ENCODE measurements at places on chromosomes 4 and X.

DNA sequence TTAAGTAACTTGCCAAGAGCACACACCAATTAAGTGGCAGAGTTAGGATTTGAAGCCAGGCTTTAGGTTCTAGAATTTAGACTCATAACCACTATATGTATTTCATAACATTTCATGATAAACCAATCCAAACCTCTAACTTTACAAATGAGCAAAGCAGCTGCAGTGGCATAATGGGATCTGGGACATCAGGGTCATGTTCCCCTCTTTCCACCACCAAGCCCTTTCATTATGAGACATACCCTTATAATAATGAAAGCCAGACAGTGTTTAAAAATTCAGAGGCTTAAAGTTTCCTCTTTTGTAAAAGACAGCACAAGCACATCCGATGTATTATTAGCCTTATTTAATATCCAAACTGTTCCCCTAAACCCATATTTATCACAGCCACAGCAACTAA is 28.3 kb upstream of the AMELX start:
- no peak for ATAC-seq

DNA sequence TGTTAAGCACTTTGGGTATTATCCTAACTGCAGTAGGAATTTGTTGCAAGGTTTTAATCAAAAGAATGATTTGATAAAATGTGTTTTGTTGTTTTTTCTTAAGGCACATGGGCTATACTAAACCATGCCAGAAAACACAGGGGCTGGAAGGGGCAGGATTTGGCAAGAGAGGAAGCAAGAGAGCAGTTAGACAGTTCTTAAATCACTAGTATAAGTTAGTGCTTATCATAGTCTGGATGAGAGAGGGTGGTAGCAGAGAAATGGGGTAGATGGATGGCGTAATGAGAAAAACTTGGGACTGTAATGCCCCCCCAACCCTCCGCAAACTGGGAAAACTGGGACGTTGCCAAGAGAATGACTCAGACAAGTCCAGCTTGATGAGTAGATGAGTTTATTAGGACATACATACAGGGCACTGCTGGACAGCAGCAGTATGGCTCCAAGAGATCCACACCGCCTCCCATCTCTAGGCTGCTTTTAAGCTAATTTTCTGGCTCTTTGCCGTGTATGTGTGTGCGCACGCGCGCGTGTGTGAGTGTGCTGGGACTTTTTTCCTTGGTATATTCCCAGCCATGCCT is 151.5 kb downstream of the PDLIM5 start:
- no peak for ATAC-seq

DNA sequence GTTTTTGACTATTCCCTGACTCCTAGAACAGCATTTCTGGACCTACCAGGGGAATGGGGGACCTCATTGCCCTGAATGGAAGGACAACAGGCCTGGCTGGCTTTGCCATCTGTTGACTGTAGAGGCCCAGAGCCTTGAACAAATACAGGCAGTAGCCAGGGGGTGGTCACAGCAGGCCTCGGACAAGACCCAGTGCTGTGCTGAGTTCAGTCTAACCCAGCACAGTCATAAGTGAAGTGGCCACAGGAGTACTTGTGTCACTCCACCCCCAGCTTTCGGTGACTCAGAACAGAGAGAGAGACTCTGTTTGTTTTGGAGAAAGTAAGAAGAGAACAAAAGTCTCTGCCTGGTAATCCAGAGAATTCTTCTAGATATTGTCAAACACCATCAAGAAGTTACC is 310.0 kb downstream of the PRR32 start:
- ATAC-seq = no peak

GRCh38 chrX:155115174-155115819 is 44.0 kb downstream of the BRCC3 start:
- no peak for ATAC-seq

DNA sequence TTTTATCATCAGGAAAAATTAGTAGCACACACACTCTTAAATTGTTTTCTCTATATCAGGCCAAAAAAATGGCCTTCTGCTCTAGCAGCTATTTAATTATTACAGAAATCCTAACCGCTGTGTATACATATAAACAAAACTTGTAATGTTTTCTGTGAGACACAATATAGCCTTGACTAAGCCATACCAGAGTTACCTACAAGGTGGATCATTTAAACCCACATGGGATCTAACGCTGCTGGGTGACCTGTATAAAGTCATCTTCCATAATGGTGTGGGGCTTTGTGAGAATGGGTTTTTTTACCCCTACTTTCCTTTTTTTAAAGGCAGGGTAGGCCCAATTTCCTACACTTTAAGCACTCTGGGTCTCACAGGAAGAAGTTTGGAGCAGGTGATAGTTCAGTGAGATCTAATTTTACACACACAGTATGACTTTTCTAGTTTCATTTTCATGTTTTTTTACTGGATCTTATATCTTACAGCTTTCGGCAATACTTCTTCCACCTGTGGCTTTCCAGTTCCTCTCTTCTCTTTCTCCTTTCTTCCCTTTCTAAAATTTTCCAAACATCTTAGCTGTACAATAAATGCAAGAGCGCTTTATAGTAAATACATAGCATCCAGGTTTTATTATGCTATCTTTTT is 66.9 kb upstream of the MMAA start:
- no peak for ATAC-seq

DNA sequence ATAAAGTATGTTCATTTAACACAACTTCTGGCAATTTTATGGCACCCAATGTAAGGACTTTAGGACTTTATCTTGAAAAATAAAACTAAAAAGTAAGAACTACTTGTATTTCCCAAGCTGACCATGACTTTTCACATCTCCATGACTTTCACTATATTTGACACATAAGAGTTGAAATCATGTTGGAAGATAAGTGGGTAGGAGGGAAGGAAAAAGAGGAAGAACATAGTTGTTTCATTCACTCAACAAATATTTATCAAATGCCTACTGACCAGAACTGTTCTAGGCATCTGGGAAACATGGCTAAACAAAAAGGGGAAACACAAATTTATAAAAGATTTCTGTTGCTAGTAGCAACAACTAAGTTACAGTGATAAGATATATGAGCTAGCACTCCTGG is 16.0 kb downstream of the SCLT1 start:
- ATAC-seq = no peak

DNA sequence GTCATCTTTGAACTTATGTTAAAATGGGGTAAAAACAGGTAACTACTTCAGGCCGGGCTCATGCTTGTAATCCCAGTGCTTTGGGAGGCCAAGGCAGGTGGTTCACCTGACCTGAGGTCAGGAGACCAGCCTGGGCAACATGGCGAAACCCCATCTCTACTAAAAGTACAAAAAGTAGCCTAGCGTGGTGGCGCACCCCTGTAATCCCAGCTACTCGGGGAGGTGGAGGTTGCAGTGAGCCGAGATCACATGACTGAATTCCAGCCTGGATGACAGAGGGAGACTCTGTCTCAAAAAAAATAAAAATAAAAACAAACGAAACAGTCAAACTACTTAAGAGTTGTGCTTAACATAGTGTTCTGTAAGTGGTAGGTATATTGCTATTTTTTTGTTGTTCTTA is 2.5 kb downstream of the DDX3X start:
- ATAC-seq = no peak

DNA sequence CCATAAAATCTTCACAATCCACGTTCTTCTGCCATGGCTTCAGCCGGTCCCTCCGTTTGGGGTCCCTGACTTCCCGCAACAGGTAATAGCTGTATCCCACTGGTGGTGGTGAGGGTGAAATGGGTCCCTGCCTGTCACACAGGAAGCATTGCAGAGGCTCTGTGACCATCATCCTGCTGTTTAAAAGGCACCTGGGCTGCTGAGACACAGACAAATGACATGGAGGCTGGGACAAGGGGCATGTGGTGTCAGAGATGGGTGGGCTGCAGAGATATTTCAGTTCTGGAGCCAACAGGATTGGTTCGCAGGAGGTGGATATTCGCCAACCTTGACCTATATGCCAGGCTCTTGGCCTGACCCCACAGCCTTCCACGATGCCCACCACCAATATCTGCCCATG is 82.1 kb downstream of the JAKMIP1 start:
- ATAC-seq = no peak

DNA sequence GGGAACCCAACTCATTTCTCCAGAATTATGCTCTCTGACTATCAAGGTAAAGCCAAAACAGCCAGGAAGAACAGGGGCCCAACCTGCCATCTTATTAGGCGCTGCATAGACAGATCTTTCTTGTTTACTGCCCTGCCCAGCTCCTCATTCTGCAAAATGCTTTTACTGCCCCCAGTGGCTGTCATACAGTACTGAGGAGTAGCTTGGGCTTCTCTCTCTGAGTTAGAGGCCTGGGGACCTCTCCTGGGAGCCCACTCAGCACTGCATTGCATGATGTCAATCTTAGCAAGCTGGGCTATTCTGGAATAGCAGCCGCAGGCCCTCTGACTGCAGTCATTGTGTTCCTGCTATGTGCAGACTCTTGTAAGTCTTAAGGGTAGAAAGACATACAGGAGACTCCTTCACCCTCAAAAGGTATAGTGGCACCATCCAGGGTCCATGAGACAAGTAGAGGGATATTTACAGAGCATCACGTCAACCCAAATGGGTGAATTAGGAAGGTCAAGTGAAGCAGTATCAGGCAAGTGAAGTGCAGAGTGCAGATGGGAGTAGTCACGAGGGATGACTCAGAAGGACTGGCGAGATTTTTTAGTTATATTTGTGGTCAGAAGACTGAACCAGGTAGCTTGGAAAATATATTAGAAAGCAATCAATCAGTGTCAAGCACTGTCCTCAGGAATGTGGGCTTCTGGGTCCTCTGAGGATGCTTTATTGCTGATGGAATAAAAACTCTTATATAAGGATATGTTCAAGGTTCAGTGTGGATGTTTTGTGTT is 294.1 kb upstream of the SFRP2 start:
- no peak for ATAC-seq

- ATAC-seq = no peak
Observed at GRCh38 chrX:137792214-137792613, 226.3 kb downstream of the ZIC3 start.

GRCh38 chr4:42489095-42489494 is 91.8 kb downstream of the SHISA3 start:
- ATAC-seq = no peak

Data from activated CD4-positive, CD25-positive, alpha-beta regulatory T cell treated with anti-CD3 and anti-CD28 coated beads, Interleukin-2, amount 50 U/mL, for 24 hours (primary cell).